Occipital lobe (tissue), 3 donors: ENCODE measurements at places on chromosomes 6 and 20. TPM values are rescaled to one million over a fixed set of nuclear protein-coding genes. Genes with fewer than 3 reads are reported as not detected.

DNA sequence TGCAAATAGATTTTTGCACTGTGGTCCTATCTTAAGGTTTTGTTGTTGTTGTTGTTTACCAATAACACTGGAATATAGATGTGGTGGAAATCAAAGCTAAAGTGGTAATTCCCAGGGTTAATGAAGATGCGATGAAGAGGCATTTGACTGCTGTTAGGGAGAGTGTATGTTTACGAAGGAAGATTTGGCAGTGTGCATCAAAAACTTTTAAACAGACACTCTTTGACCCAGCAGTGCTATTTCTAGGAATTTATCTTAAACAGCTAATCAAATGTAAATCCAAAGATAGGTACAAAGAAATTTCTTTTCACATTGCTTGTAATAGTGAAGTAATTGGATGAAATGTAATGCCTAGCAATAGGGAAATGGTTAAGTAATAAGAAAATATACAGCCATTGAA is 34.0 kb downstream of the KDM1B start:
- no peak for DNase-seq

- DNase-seq: no peak
These were observed 336.5 kb downstream of the KIF16B start for GRCh38 chr20:16236589-16237241.

The DEFB125 gene
- not detected for total RNA-seq

DNA sequence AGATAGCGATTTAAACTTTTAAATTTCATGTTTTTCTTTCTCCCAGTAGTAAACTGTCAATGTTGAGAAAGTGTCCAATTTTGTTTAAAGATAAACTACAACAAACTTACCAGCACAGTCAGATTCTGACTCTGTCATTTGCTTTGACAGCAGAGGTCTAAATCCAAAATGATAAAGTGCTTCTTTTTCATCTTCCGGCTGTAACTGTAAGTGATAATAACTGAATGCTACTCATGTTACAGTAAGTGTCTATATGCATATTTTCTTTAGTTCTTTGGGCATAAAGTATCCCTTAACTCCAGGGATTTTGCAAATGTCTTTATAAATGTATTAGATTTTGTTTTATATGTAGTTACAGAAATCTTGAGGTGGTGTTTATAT is 610.4 kb downstream of the RFPL4B start:
- DNase-seq: no peak

GRCh38 chr6:142878407-142878806 is 66.6 kb downstream of the HIVEP2 start:
- DNase-seq: no peak
